Adipocyte (in vitro differentiated cells): ENCODE measurements at places on chromosomes 13 and 19.

DNA sequence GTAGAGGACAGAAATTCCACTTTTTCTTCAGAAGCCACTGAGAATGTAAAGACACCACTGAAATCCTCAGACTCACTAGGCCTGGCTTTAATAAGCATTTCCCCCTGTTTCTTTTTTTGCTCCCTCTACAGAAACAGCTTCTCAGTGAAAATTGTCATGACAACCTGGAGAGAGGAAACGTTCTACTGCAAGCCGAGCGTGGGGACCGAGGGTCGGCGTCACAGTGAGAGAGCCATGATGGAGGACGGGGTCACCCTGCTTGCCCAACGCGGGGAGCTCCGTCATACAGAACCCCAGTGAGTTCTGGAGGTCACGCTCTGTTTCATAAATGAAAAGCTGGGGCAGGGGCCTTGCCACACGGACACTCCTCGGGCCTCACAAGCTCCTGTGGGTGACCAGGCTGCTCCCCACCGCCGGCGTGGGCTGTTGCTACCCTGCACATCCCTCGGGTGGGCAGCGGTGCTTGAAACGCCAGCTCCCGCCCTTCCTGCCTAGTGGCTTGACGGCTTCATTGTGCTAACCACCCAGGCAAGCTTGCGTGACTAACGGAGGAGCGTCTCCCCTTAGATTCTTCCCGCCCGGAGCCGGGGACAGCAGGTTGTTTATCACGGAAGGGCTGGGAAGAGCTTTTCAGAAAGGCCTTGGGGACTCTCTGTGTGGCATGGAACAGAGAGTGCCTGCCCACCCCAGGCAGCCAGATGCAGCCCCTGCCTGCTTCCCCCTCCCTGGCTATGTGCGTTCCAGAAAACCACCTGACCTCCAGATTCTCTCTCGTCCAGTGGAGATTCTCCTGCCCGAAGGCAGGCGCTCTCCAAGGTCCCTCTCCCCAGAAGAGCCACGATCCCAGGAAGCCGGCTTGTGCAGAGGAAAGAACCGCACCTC is 153.6 kb downstream of the KATNAL1 start:
- peak; percentile 49 for DNase-seq

GRCh38 chr19:1673645-1674292 is 21.4 kb upstream of the TCF3 start:
- no peak for DNase-seq

DNA sequence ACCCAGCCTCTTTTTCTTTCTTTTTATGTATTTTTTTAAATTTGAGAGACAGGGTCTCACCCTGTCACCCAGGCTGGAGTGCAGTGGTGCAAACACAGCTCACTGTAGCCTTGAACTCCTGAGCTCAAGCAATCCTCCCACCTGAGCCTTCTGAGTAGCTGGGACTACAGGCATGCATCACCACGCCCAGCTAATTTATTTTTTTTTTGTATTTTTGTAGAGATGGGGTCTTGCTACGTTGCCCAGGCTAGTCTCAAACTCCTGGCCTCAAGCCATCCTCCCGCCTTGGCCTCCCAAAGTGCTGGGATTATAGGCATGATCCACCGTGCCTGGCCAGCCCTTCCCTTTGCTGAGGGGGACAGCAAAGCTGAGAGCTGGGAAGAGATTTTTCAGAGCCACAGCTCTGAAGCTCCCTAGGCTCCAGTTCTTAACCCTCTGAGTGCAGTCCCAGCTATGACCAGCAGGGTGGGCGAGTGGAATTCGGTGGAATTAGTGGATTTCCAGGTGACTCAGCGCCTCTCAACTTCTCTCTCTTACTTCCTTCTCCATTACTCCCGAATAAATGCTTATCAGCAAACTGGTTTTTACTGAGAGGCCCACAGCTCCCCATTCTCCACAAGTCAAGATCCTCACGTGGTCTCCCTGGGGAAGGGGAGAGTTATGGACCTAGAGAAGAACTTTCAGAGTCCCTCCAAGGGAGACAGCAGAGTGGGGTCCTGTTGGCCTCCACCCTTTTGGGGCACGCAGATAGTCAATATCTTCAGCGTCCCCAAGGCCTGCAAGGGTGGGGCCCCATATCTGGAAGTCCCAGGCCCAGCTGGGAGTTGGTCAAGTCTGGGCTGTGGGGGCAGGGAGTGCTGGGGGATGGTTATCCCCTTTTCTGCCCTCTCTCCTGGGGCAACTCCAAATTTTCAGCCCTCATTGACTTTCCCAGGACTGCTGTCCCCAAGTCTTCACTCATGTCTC is 1.2 kb downstream of the BLVRB start:
- DNase-seq, result peak; percentile 95

- DNase-seq, result peak; percentile 42
Observed at GRCh38 chr19:55080968-55081769, 5.5 kb downstream of the EPS8L1 start.

GRCh38 chr13:35729926-35730627 is 253.6 kb upstream of the MAB21L1 start:
- no peak for DNase-seq

- no peak for DNase-seq
Observed at GRCh38 chr19:35755131-35755549, 1.7 kb downstream of the HSPB6 start.

- DNase-seq, result no peak
Observed at GRCh38 chr13:112838842-112839117, 130.2 kb upstream of the MCF2L start.

DNA sequence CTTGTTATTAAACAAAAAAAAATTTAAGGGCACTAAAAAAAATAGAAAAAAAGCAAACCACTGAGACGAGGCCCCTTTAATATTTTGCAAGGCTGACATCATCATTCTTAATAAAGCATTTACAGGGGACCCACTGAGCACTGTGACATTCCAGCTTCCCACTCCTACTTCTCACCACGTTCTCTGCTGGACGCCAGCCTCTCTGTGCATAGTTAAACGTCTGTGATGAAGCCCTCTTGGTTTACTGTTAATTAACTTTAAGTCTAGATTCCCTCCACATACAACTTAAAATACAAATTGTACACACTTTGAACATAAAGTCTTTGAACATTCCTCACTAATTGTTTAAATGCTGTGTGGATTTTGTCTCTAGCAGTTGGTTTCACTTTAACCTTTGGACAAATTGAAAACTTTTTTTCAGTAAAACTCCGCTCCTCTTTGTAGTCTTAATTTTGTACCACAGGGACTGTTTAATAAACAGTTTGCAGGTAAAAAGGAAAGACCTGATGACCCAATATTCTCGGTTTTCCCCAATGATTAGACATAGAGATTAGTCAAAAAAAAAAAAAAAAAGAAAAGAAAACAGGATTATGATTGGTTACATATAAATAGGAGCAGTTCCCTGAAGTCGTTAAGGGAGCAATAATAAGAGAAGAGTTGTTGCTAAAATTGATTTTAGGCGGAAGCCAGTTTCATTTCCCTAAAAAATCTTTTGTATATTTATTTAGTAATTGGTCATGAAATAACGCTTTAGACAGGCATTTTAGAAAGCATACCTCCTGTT is 219.8 kb downstream of the MZT1 start:
- no peak for DNase-seq

DNA sequence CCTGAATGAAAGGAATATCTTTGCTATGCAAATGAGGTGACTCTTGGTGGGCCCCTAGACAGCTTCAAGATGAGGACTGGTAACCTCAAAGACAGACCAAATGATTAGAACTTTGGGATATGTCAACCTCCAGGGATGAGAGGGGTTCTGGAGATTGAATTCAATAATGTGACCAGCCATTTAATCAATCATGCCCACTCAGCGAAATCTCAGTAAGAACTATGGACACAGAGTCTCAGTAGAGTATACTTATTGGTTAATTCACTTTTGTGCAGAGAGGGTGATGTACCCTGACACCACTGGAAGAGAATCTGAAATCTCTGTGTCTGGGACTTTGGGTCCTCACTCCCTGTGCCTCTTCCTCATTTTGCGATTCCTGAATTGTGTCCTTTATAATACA is 662.8 kb downstream of the OLFM4 start:
- no peak for DNase-seq

GRCh38 chr13:30697996-30698401 is 37.3 kb upstream of the ALOX5AP start:
- DNase-seq, result no peak

DNA sequence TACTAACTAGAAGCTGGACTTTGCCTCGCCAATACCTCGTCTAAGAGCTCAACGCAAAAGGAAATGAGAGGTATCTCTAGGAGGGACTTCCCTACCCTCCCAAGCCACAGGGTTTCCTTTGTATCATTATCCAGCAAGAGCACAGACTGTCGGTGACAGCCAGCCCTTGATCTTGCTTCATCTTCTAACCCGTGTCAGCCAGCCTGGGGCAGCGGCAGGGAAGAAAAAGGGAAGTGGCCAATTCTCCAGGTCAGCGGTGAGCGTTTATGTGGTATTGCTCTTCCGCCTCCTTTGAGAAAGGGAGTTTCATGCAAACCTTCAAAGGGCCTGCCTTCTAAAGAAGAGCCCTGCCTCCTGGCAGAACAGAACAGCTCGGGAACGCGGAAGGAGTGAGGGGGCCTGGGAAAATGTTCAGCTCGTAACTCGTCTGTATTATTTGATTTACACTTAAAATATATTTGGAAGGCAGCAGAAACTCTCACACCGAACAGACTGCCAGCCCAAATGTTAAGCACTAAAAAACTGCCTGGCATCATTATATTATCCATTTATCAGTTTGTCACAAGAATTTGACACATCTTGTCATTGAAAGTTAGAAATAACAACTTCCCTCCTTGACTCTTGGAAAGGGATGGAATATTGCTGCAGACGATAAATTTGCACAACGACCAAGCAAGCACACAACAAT is 41.8 kb downstream of the EFNB2 start:
- DNase-seq, result no peak

DNA sequence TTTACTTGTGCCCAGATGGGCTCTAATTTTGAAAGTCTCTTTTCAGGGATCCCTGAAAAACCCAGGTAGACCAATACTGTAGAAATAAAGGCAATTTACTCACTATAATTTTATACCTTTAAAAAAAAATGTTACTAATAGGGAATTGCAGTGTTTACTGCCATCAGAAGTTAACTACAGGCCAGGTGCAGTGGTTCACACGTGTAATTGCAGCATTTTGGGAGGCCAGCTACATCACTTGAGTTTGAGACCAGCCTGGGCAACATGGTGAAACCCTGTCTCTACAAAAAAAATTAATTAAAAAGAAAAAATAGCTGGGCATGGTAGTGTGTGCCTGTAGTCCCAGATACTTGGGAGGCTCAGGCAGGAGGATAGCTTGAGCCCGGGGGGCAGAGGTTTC is 10.2 kb downstream of the USP12 start:
- DNase-seq, result no peak

GRCh38 chr13:44575741-44576350 is at the start of gene TSC22D1:
TSS of gene TSC22D1 (minus strand) at chr13:44576330. CDS start at chr13:44576074, 256 bp downstream.
- DNase-seq, result peak; percentile 69

GRCh38 chr13:110426735-110427134 is 119.7 kb downstream of the COL4A2 start:
- no peak for DNase-seq

DNA sequence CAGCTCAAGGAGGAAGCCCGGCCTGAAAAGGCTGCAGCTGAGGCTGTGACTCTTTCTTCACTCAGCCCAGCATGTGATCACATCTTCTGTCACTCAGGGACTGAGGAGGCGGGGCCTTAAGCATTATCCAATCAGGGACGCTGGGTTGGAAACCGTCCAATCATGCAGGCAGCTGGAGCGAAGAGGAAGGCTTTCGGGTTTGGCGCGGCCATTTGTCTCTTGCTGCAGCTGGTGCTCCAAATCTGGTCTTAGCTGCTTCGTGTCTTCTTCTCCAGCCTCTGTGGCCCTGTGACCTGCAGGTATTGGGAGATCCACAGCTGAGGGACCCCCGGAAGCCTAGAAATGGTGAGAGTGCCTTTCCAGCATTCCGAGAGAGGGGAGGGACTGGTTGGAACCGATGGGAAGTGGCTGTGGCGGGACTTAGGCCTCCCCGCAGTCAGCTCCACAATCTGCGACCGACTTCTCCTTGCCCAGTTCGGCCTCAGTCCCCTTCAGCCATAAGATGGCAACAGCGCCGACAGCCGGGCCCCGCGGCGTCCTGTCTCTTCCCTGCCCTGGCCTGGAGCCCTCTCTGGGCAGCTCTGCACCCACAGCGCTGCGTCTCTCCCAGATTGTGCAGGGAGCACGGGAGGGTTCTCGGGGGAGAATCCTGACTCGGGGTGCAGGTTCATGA is at the start of gene ZNF90:
Gene ZNF90 (plus strand): TSS at position 210 of the 673 bp plus-strand sequence. CDS start 133 bp downstream, at position 343.
- peak; percentile 96 for DNase-seq
